Activated CD4-positive, alpha-beta T cell treated with anti-CD3 and anti-CD28 coated beads for 36 hours (primary cell): ENCODE measurements at places on chromosomes 13 and 19. TPM values are rescaled to one million over a fixed set of nuclear protein-coding genes. Genes with fewer than 3 reads are reported as not detected.

The ZNF324B gene
- 5.8 TPM for total RNA-seq

The CYP2A7 gene
- not detected for total RNA-seq

The SELENOV gene
- total RNA-seq = not detected

The CLEC17A gene
- total RNA-seq = 2.5 TPM
